ENCODE measurements at places on chromosomes 3 and 15.

GRCh38 chr15:80331886-80332406 lies 72.2 kb upstream of the ARNT2 start:
- no peak for DNase-seq

DNA sequence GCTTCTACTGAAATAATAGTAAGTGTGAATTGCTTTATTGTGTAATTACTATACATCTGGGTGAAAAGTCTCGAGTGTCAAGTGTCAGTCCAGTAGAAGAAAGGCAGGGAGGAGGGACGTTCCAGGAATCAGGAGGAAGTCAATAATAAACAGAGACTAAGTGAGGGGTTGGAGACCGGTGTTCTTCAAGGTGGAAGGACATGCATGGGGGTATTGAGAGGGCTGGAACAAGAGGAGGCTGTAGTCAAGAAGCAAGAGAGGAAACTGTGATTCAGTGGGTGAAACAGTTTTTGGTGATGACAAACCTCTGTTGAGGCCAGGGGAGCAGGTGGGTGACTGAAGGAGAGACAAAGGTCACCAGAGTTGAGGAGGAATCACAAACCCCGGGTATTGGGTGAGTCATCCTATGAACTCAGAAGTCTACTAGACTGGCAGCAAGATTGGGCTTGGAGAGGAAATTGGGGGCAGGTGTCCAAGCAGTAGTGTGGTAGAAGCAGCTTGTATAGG lies 11.6 kb upstream of the SCAMP5 start:
- DNase-seq: no peak

DNA sequence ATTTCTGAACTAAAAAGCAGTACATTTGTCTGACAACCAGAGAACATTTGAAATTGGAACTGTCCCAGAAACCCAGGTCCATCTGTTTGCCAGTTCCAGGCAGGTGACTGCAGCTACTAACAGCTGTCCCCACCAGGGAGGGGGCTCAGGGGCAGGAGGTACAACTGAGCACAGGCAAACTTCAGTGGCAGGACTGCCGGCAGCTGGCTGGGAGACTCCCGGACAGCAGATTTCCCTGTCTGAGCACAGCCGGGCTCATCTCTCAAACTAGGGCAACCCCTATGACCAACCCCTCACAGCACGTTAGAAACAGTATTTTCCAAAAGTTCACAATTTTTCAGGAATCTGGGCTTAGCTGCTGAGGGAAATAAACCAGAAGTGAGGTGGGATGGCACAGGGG lies 88.8 kb downstream of the MEGF11 start:
- no peak for DNase-seq

- DNase-seq: no peak
These were observed 225.2 kb upstream of the TPRG1 start for GRCh38 chr3:188946351-188947240.

DNA sequence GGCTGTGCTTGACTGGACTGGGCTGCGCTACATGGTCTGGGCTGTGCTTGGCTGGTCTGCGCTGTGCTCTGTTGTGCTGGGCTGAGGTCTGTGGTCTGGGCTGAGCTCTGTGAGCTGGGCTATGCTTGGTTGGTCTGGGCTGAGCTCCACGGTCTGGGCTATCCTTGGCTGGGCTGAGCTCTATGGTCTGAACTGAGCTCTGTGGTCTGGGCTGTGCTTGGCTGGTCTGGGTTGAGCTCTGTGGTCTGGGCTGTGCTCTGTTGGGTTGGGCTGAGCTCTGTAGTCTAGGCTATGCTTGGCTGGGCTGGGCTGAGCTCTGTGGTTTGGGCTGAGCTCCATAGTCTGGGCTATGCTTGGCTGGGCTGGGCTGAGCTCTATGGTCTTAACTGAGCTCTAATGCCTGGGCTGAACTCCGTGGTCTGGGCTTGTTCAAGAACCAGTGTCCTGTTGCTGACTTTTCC lies 92.0 kb downstream of the PLXNA1 start:
- DNase-seq: no peak

DNA sequence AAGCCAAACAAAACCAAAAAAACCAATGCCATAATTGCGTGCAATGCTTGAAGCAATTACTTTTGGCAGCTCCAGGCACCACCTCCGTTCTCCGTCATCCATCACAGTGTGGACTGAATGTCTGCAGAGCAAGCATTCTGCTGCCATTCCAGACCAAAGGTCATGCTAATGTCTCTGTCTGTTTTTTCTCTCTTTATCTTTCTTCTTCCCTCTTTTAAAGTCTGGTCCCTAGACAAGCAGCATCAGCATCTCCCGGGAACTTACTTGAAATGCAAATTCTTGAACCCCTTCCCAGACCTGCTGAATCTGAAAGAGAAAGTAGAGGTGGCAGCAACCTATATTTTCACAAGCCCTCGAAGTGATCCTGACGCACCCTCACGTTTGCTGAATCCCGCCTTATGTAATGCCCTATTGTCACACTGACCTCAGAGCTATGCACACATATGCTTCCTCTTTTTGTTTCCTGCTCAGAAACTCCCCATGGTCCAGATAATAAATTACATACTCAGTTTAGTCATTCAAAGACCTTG lies 297.3 kb upstream of the PROK2 start:
- peak; percentile 64 for DNase-seq

DNA sequence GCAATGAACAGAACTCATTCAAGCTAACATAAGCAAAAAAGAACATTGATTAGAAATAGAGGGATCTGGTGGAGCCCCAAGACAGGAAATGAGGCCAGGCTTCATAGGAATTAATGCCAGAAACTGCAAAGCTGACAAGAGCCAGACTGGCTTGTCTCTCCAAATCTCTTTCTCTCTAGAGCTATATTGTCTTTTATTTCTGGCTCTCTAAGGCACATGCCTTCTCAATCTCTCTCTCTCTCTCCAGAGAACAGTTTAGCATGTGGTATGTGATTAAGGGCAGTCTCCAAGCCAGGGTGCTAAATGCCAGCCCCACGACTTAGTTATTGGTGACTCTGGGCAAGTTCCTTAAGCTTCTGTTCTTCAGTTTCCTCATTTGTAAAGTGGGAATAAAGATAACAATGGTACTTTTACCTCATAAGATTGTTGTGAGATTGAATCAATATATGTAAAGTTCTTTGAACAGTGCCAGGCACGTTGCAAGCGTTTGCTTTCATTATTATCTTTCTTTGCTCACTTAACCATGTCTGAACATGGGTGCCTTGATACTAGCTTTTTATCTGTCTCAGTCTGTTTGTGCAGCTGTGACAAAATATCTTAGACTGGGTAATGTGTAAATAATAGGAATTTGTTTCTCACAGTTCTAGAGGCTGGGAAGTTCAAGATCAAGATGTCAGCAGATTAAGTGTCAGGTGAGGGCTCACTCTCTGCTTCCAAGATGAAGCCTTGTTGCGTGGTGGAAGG lies 123.2 kb downstream of the BDH1 start:
- no peak for DNase-seq
